ENCODE measurements at places on chromosomes 1 and 21.
A peak's percentile ranks its signal among the peaks of the same experiment; 100 is the strongest.

DNA sequence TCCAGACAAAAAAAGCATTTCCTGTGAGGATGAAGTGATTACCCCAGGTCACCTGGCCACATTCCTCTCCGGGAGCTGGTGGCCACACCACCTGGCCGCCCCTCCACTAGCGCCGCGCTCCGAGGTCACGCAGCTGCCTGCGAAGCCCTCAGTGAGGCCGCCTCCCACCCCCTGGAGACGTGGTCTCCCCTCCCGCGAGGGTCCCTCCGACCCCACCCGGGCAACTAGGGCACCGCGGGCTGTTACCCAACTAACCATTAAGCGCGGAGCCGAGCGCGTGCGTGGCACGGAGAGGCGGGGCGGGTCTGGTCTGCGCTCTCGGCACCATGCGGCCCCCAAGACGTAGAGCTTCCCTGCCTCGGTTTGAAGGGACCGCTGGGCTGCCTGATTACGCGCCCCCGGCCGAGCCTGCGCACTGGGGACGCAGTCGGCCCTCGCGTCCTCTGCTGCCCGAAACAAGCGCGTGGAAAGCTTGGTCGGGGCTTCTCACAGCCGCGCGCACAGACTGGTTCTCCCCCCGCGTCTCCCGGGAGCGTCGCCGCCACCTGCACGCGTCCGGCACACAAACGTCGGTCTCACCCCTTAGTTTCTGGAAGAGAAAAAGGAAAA, 106.5 kb downstream of the SLC16A1 start:
- DNase-seq = peak; percentile 49

DNA sequence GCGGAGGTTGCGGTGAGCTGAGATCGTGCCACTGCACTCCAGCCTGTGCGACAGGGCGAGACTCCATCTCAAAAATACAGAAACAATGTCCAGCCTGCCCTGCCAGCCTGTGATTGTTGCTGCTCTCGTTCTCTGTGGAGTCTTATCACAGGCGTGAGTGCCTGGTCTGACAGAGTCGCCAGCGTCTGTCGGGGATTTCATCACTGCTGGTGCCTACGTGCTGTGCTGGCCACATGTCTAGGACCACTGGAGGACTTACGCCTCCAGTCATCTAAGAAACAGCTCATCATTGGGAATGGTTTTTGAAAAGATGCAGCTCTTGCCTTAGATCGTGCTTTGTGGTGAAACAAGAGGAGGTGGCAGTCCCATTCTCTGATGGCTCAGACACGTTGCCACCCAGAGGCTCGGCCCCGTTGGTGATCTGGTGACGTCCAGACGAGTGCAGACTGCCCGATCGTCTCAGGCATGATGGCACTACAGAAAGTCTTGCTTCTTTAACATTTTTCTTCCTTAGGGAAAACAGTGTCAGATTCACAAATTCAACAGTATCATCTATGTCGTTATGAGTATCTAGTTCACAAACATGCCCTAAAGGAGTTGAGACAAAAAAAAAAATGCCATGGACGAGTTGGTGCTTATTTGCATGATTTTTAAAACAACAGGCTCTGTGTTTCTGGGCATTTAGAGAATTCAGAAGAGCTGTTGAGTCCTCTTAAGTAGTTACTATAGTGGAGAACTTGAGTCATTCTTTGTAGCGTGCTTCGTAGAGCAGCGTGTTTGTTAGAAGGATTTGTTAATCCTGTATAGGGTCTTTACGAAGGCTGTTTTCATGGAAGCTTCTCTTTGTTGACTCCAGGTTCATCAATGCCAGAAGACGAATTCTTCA, 47.5 kb downstream of the CBS start:
- no peak for DNase-seq

DNA sequence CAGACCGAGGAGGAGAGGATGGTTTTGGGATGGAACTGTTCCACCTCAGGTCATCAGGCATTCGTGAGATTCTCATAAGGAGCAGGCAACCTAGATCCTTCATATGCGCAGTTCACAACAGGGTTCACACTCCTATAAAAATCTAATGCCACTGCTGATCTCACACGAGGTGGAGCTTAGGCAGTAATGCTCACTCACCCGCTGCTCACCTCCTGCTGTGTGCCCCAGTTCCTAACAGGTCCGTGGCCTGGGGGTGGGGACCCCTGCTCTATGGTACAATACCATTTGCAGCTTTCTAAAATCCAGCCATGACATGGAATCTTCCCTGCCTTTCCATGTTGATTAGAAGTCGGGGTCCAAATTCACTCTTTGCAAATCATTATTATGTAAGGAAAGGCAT, 72.1 kb downstream of the TGFBR3 start:
- no peak for DNase-seq

DNA sequence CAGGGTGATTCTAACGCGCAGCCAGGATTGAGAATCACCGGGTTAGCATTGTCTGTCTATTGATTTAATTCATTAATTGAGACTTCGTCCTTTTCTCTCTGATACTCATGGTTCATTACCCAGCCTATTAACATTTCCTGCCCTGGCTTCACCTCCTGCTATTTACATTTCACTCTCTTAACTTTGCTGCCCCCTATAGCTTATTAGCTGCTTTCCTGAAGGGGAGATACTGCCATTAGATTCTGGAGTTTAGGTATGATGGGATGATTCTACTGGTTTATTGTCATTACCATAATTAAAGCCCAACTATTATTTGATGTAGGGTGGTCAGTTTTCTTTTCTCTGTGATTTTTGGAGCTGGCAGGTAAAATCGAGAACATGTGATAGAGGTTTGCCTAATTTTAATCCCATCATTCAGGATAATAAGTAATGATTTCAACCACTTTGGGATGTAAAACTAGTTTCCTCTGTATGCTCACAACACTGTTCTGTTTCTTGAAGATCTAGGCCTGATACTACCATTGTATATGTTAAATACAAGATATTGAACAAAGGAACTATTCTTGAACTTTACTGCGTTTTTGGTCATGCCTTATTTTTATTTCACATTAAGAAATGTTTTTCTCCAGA, 6.4 kb downstream of the PPP2R5A start:
- DNase-seq = peak; percentile 64
